WTC11 (cell line): ENCODE measurements at places on chromosomes 13 and 19. TPM values are rescaled to one million over a fixed set of nuclear protein-coding genes. Genes with fewer than 3 reads are reported as not detected.
A peak's percentile ranks its signal among the peaks of the same experiment; 100 is the strongest.

- DNase-seq, result no peak
Observed at GRCh38 chr13:108968566-108968965, 339.2 kb downstream of the MYO16 start.

- no peak for DNase-seq
Observed at GRCh38 chr13:113938716-113939115, 35.2 kb downstream of the C13orf46 start.

DNA sequence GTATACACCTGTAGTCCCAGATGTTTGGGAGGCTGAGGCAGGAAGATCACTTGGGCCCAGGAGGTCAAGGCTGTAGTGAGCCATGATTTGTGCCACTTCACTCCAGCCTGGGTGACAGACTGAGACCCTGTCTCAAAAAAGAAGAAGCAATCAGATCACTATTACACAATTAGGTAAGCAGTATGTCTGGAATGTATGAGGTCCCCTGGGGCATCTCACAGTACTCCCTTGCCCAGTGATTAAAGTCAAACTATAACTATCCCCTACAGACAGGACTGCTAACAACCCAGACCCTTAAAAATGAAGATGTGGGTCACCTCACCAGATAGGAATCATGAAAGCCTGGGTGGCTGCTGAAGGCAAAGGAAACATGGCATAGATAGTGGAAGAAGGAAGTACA, 9.4 kb upstream of the PAN3 start:
- no peak for DNase-seq

- no peak for DNase-seq
Observed at GRCh38 chr19:29831041-29831548, 19.3 kb downstream of the CCNE1 start.

GRCh38 chr19:31350693-31351055, 1.4 kb upstream of the TSHZ3 start:
- peak; percentile 51 for DNase-seq

- DNase-seq, result no peak
Observed at GRCh38 chr13:103055166-103055565, 11.1 kb downstream of the SLC10A2 start.

- no peak for DNase-seq
Observed at GRCh38 chr13:107043021-107043956, 475.4 kb upstream of the ARGLU1 start.

GRCh38 chr13:38053896-38054295, 184.3 kb upstream of the TRPC4 start:
- no peak for DNase-seq

TEX29 gene
- 0.32 to 0.68 TPM (median 0.37 TPM) in 3 replicates for total RNA-seq

DMKN gene
- total RNA-seq, result 284 to 302 TPM (median 285 TPM) in 3 replicates

CYP2A6 gene
- 0.25 to 0.80 TPM (median 0.28 TPM) in 3 replicates for total RNA-seq

NMRK2 gene
- 50.4 to 61.9 TPM (median 51.1 TPM) in 3 replicates for total RNA-seq

HCST gene
- total RNA-seq, result 1.8 to 1.9 TPM (median 1.8 TPM) in 3 replicates

GAPDHS gene
- 0.20 to 0.30 TPM in 2 of 3 replicates, not detected in the other for total RNA-seq

VPS36 gene
- total RNA-seq, result 18.0 to 21.0 TPM (median 19.2 TPM) in 3 replicates
